ENCODE measurements at places on chromosomes 6 and 20.

GRCh38 chr6:7566107-7566506, 23.9 kb upstream of the SNRNP48 start:
- no peak for DNase-seq

GRCh38 chr6:99745651-99746050, 139.0 kb downstream of the PRDM13 start:
- no peak for DNase-seq

DNA sequence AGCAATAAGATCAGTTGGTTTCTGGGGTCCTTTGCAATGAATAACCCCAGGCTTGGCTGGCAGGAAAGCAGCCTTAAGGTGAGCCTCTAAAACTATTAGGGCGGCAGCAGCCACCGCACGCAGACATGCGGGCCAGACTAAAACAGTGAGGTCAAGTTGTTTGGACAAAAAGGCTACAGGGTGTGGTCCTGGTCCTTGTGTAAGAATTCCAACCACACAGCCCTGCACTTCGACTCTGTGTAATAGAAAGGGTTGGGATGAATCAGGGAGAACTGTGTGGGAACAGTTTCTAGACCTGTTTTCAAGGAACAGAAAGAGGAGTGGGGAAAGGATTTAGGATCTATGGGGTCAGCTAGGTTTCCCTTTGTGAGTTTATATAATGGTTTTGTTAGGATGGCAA, 237.6 kb downstream of the SMOC2 start:
- DNase-seq = no peak

- DNase-seq = no peak
Observed at GRCh38 chr6:67825201-67825895, 809.7 kb upstream of the ADGRB3 start.

DNA sequence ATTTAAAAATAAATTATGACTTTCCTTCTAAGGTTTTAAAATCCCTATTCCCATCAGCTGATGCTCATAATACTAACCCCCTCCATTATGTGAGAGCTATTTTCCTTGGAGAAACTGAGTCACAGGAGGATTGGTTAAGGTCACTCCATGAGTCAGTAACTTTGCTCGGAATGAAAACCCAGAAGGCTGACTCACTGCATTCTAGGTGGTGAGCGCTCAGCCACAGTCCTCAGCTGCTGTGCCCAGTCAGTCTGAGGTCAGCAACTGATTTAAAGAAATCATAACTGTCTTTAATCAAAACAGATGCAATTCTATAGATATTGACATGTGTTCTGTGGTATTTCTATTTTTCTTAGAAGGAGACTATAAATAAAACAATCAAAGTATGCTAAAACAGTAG, 359.2 kb downstream of the GJA1 start:
- peak; percentile 96 for DNase-seq

DNA sequence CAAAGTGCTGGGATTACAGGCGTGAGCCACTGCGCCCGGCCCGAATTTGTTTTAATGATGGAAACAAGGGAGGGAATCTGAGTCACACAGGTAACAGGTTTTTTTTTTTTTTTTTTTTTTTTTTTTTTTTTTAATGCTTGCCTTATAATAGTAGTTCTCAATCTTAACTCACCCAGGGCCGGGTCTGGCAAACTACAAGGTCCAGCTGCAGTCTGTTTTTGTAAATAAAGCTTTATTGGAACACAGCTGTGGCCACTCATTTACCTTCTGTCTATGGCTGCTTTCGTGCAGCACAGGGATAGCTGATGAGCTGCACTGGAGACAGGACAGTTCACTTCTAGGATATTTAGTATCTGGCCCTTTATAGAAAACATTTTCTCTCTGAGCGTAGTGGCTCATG, 58.0 kb downstream of the TFAP2C start:
- DNase-seq = no peak

- no peak for DNase-seq
Observed at GRCh38 chr6:119034827-119035458, 43.5 kb downstream of the FAM184A start.

GRCh38 chr6:23091795-23092194, 522.4 kb downstream of the HDGFL1 start:
- peak; percentile 51 for DNase-seq

DNA sequence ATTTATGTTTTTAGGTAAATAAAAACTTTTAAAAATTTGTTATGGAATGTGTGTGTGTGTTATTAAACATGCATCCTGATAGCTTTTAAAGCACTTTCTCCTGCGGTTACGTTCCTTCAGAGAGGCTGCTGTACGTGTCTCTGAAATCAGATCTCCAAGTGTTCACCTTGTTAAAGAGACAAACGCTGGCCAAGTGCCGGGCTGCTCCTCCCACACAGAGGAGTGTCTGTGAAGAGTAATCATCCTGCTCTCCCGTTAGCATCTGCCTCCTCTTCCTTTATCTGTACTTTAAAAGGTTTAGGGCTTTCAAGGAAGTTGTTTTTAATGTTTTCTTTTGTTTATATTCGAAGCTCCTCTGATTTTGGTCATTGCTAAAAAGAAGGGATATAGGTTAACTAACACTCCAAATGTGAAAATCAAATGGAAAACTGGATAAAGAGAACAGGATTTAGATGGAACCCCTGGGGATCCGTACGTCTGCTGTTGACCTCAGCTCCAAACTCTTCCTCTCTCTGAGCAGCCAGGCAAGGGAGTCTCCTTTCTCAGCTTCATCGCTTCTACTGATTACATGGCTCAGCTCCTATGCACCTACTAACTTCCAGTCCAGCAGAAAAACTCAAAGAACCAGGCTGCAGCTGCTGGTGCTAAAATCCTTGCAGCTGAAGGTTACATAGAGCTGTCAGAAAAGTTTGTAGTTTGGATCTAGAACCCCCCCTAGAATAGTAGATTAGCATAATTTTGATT, 20.0 kb downstream of the IRF4 start:
- no peak for DNase-seq

GRCh38 chr20:54680872-54681619, 205.7 kb downstream of the DOK5 start:
- DNase-seq = peak; percentile 6

DNA sequence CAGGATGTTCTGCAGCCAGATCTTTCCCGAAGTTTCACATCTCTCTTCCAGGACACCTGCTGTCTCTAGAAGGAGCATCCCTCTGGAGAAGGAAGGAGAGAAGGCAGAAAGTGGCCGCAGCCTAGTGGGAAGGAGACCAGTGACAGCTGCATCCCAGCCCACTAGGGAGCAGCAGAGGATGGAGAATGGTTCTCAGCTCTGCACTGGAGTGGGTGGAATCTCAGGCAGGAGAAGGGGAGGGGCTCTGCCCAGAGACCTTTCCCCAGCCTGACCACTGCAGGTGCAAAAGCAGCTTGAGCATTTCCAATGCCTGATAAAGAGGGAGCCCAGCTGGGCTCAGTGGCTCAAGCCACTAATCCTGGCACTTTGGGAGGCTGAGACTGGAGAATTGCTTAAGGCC, 32.3 kb downstream of the NCR2 start:
- peak; percentile 62 for DNase-seq

- DNase-seq = no peak
Observed at GRCh38 chr6:106122938-106123656, 37.0 kb downstream of the PRDM1 start.

GRCh38 chr6:36594029-36594815, at the start of gene SRSF3:
TSS of gene SRSF3 (plus strand) at chr6:36594362. CDS start at chr6:36596763, 2,401 bp downstream.
- peak; percentile 98 for DNase-seq

- DNase-seq = no peak
Observed at GRCh38 chr6:126111327-126111726, 125.0 kb downstream of the TRMT11 start.

DNA sequence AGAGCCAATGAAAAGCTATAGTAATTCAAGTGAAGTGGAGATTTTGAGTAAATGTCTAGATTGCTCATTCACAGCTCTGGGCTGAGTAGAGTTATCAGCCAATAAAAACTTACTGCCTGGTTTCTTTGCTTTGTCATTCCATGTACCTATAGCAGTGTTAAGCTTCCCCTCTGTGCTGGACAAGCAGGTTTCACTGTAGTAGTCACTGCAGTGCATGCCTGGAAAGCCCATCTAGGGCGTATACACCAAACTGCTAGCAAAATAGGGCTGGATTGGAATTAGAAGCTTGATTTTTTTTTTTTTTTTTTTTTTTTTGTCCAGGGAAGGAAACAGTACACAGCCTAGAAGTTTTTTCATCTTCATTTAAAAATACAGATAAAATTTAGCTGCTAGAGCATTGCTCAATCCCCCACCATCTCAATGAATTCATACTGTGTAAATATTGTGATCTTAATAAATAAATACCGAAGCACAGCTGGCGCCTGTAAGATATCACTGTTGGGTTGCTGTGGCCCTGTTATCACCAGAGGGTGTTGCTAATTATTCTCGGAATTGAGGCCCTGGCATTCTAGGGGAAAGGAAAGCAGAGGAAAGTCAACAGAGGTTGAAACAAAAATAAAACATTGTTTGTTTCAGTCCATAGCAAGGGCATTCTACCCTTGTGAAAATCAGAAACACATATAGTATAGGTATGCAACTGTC, 968.5 kb upstream of the GJE1 start:
- peak; percentile 20 for DNase-seq

GRCh38 chr6:10382322-10382721, 32.6 kb downstream of the TFAP2A start:
- no peak for DNase-seq

- DNase-seq = no peak
Observed at GRCh38 chr6:100614386-100614785, 149.7 kb upstream of the SIM1 start.

GRCh38 chr6:161630674-161631073, 356.8 kb upstream of the AGPAT4 start:
- no peak for DNase-seq

DNA sequence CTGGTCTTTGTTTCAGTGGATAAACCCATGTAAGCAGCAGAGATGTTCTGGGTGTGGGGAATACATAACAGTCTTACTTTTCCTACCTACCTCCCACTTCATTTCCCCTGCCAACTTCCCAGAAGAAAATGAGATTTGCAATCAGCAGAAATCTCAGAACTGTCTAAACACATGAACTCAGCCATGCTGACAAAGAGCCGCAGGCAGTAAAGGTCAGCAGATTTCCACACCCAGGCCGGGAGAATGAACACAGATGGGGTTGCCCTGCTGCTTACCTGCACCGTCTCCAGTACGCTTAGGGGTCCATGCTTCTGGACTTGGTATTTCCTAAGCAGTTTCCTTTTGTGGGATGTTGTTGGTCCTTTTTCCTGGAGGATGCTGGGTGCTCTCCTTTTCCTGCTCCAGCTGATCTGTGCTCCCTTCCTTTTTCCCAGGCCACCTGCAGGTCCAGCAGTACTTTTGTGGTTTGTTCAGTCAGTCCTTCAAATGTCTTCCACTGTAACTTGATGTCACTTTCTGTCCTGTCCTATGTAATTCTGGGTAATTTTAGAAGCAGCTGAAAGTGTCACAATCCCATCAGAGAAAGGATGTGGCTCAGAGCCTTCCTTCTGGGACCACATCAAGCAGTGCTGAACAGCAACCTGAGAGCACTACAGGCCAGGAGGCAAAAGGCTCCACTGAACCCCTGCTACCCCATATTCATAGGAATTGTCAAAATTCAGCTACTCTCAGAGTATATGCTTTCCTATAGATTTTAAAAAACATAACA, 129.0 kb downstream of the CEP57L1 start:
- DNase-seq = no peak

GRCh38 chr6:31578184-31579118, 3.1 kb downstream of the TNF start:
- no peak for DNase-seq

All from foreskin fibroblast (primary cell).